ENCODE measurements at places on chromosomes 12 and 14.

GRCh38 chr14:58315606-58316005 is 17.3 kb downstream of the ARID4A start:
- no peak for DNase-seq

GRCh38 chr12:7787574-7788293 is 1.5 kb upstream of the NANOG start:
- no peak for DNase-seq

GRCh38 chr14:100588671-100589070 is 1.5 kb upstream of the BEGAIN start:
- no peak for DNase-seq

- no peak for DNase-seq
Observed at GRCh38 chr14:57071639-57072038, 197.1 kb downstream of the EXOC5 start.

- DNase-seq, result no peak
Observed at GRCh38 chr12:99005601-99006000, 360.5 kb downstream of the APAF1 start.

GRCh38 chr12:71642264-71642663 is 21.4 kb downstream of the ZFC3H1 start:
- no peak for DNase-seq

DNA sequence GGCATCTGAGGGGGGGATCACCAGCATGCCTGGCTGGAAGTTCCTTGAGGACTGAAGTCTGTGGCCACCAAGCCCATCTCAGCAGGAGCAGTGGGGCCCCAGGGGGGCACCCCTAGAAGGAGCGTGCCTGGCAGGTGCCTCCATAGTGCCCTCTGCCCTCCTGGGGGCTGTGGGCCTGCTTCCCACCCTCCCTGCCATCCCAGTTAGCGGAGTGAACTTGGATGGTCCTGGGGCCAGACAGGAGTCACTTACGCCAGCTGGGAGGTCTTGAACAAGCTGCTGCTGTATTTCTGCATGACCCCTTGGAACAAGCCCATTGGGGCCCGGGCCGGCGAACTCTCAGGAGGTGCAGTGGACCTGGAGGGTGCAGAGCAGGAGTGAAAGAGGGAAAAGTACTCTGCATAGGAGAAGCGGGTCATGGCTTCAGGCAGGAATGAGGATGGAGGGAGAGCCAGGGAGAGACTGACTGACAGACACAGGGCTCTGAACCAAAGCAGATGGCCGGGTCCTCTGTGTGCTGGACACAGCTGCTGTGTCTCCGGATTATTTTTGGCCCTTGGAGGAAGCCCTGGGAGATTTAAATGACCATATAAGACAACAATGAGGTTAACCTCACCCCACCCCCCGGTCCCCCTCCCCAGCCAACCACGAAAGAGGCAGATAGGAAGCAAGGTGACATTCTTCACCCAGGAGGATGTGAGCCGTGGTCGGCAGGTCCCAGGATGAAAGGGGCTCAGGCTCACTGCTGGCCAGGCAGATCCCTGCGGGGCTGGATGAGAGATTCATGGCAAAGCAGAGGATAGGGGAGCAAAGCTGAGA is 19.6 kb downstream of the ASB2 start:
- DNase-seq, result no peak

DNA sequence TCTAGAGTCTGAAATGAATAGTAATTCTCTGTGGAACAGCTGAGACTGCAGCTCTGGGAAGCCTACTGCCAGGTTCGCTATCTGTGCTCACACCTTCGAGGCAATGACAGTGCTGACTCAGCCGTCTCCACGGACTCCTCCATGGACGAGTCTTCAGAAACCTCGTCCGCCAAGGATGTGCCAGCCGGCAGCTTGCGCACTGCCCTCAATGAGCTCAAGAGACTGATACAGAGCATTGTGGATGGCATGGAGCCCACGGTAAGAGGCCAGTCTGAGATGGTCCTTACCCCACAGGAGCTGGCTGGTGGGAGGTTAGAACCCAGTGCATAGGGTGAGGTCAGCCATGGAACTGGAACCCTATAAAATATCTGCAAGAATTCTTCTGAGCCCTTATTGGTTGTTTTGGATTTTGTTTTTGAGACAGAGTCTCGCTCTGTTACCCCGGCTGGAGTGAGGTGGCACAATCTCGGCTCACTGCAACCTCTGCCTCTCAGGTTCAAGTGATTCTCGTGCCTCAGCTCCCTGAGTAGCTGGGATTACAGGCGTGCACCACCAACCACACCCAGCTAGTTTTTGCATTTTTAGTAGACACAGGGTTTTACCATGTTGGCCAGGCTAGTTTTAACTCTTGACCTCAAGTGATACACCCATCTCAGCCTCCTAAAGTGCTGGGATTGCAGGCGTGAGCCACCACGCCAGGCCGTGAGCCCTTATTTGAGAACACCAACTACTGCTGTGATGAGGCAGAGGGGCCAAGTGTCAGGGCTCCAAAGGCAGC is 43.9 kb downstream of the RAB35 start:
- DNase-seq, result no peak

GRCh38 chr12:1870086-1870485 is 48.4 kb downstream of the CACNA2D4 start:
- no peak for DNase-seq

DNA sequence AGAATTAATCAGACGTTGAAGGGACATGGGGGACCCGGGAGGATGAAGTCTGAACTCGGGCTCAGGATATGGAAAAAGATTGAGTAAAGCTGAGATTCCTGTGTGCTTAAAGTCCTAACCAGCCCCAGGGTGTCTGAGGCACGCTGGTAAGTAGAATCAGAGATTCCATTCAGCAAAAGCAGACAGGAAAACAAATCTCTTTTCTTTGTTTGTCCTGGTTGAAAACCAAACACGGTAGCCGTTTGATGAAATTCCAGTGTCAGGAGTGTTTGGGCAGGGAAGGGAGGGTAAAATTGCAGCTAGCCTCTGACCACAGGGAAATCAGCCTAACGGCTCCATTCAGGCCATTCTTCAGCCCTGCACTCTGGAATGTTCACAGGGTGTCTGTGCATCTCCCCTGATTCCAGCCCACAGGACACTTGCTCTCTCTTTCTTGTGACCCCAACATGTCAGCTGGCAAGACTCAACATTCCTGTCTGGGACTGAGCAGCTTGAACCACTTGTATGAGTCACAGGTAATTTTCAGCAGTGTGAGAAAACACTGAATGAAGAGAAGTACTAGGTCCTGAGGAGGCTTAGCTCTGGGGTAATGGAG is 31.0 kb downstream of the NINJ2 start:
- DNase-seq, result no peak

GRCh38 chr12:111858778-111859177 is 16.8 kb downstream of the MAPKAPK5 start:
- no peak for DNase-seq

- no peak for DNase-seq
Observed at GRCh38 chr12:132544080-132544397, 54.1 kb downstream of the FBRSL1 start.

DNA sequence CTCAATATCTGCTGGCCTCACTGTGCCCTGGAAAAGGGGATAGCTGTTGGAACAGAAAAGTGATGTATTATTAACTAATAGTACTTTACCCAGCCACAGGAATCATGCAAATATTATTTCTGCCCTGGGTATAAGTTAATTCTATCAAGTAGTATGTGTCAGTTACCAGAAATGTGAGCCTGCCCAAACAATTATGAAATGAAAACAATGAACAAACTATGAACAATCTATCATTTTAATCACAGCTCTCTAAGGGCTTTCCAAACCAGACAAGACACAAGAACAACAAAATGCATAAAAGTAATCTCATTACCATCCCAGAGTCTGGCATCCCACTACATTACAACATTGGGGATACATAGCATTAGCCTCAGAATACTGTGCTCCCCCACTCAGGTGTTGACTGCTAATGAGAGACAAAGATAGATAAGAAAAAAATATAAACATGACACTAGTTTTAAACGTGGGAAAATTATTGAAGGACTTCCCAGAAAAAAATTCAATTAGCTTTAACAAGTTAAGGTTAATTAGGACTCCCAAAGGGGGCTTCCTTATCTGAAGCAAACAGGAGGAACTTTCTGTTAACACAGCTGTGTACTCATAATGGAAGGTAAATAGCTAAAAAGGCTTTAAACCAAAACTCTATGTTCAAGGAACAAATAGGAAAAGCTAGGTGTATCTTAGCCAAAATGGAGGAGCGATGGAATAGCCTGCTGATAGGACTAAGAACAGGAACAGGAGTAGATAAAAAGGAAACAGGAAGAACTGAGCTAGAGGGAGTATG is 3.3 kb downstream of the DCAF5 start:
- no peak for DNase-seq

DNA sequence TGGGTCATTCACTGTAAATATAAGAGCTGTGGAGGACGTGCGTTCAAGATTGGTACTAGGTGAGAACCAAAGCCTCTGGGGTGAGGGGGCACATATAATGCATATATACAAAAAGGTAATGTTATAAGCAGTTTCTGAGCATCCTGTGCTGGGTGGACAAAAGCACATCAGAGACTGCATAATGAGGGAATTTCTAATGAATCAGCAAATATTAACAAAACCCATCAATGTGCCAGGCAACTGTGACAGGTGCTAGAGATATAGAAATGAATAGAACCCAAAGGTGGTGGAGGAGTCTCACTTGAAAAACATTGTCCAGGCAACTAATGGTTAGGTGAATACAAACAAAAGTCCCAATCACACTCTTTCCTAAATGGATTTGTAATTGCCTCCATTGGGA is 74.7 kb downstream of the GPR65 start:
- DNase-seq, result no peak

GRCh38 chr14:100438678-100439592 is 115.8 kb downstream of the SLC25A47 start:
- DNase-seq, result no peak

GRCh38 chr12:57470970-57471656 is 8.6 kb downstream of the ARHGAP9 start:
- DNase-seq, result no peak

GRCh38 chr14:29461101-29461500 is 466.5 kb downstream of the PRKD1 start:
- DNase-seq, result no peak

DNA sequence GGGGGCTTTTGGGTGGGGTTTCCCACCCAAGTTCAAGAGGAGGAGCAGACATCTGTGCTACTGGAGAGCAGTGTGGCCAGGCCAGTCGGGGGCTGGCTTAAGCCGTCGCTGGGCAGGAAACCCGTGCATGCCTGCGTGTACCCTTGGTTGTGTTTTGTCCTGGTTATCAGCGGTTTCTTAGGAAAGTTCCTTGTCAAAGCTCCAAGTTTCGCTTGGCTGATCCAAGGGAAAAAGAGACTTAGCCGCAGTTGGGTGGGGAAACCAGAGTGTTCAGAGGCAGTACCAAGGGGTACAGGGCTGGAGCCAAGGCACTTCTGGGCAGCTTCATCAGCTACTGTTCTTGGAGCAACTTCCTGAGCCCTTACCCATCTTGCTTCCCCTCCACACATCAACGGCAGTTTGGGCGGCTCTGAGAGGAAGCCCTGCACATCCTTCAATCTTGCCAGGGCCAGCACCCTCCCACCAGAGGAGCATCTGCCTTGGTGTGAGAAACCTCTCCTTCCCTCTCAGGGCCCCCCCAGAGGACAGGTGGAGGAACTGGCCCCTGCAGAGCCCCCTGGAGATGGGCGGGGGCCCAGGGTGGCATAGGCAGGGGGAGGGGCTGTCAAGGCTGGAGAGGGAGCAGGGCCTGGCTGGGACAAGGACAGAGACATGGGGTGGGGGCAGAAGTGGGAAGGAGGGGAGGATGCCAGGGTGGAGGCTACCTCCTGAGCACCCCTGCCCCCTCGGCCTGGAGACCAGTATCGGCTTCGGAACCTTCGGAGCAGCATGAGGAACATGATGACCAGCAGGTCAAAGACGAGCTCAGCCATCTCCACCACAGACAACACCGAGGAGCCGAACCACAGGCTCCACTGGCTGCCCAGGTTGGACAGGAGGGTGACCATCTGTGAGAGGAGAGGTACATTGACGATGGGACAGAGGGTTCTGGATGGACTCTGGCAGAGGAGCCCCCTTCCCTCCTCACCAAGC is 5.8 kb upstream of the TNFRSF1A start:
- DNase-seq, result no peak

GRCh38 chr12:108511633-108512540 is 3.2 kb upstream of the FICD start:
- peak; percentile 67 for DNase-seq

GRCh38 chr12:20507056-20507455 is 138.7 kb downstream of the PDE3A start:
- no peak for DNase-seq

DNA sequence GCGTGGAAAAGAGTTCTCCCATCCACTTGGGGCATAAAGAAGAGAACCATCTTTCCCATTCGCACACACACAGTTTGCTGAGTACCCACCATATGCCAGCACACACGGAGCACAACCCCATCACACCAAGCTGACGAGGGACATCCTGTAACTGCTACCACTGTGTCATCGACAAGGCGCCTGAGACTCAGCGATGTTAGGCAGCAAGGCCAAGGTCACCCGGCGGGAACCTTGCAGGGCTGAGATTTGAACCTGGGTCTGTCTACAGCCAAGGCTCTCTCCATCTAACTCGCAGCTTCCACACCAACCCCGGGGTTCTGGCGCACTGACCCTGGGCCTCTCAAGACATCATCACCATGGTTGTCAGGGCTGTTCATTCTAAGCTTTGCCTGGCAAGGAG is 60.0 kb downstream of the CCDC85C start:
- no peak for DNase-seq

GRCh38 chr14:94364037-94364436 is 24.4 kb downstream of the SERPINA1 start:
- no peak for DNase-seq

DNA sequence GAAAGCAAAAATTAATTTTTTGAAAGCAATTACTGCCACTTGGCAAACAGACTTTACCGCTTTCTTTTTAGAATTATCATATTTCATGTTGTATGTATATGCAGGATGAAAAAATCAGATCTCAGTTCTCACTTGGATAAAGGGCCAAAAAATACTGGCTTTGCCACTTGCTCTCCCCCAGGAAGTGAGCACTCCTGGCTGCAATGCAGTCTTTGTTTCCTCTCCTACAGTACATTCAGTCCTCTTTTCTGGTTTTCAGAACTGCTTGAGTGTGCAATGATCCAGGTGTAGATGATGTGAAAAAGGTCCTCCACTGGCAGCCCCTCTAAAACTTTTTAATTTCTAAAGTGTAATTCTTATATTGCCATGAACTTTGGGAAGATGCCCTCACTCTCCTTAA is 183.4 kb downstream of the SLC25A21 start:
- no peak for DNase-seq

DNA sequence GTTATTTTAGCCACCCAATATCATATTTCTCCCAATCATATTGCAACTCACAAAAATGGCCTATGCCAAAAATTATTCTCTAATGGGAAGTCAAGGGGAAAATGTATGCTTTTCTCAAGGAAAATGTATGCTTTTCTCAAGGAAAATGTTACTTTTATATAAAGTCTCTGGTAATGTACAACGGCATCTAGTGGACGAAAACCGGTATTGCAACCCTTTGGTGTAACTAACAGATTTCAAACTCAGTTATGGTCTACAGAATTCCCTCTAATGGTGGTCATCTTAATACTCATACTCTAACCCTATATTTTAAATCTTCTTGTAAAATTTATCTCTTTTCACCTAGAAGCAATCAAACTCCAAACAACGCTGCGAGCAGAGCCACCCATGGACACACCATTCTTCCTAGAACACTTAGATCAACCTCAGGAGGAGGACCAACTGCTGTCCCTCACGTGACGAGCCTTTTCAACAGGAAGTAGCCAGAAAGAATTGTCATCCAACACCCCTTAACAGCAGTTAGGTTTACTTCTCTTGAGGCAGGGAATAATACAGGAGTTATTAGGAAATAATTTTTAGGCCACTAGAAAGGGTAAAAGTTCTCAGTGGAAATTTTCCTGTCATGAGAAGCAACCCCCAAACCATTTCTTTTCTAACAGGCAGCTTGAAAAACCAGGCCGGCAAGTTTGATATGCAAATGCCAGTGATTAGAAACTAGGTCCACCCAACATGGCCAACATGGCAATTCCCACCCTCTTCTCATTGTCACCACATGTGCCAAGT is 20.1 kb downstream of the APOBEC1 start:
- DNase-seq, result no peak

Data from stimulated activated CD8-positive, alpha-beta memory T cell treated with anti-CD3 and anti-CD28 coated beads, Interleukin-7, amount 100 ng/mL, for 1 hour (primary cell).